ENCODE measurements at places on chromosomes 4 and X.

DNA sequence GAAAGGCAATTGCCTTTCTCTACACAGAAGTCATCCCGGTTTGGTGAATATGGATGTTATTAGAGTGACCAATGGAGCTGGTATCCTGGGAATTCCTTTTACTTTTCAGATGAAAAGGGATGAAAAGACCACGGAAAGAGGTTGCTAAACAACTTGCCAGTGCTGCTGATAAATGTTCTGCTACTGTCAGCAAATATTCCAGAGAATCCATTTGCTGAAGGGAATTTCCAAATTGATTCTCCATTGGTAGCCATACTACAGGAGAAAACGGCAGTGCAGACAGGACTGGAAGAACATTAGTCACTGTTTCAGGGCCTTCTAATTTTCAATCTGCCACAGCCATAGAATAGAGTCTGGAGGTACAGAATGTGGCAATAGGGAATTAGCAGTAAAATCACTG lies 451.5 kb downstream of the PCDH11X start:
- DNase-seq: no peak

DNA sequence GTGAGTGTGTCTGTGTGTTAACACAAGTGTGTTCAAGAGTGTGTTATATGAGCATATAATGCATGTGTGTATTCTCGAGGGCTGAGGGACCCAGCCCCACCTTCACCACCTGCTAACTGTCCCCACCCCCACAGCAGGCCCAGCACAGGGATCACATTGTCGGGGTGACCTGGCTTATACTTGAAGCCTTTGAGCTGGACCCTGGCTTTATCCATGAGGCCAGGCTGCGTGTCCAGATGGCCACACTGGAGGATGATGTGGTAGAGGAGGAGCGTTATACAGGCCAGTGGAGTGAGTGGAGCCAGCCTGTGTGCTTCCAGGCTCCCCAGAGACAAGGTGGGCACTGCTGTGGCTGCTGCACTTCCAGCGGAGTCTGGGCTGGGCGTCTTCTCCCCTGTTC lies 7.6 kb downstream of the IL9R start:
- DNase-seq: no peak

- DNase-seq: no peak
Measured at GRCh38 chr4:140602714-140603113, 34.0 kb upstream of the UCP1 start.

DNA sequence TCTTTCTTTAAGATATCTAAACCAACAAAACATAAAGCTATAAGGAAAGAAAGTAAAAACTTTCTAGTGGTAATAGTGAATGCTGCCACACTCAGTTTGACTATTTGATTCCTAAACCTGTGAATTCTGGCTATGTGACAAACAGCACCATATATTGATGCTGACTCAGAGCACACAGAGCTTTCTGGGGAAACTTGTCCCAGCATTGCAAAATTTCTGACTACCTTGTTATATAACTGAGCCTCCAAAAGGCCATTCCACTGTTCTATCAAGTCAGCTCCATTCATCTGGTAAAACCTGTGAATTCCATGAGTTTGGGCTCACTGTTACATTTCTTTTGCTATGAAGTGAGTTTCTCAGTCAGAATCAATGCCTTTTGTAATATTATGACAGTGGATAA lies 1229.7 kb downstream of the PCDH18 start:
- DNase-seq: no peak

GRCh38 chr4:1383728-1384591 lies 22.3 kb downstream of the NKX1-1 start:
- DNase-seq: peak; percentile 37

DNA sequence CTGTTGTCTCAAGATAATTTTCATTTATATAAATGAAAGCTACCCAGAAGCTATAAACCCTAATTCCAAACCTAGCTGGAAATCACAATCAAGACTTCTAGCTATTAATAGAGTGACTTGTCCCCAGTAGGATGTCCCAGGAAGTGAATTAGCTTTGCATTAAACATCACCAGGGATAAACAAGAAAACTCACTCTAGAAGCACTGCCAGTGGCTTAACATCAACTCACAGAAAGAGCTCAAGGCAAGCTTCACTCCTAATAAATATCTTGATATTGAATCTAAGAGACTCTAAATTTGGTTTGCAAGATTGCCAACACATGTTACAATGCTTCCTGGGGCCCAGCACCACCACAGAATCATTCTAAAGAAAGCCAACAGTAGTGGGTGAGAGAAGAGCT lies 468.7 kb upstream of the FAM241A start:
- no peak for DNase-seq

DNA sequence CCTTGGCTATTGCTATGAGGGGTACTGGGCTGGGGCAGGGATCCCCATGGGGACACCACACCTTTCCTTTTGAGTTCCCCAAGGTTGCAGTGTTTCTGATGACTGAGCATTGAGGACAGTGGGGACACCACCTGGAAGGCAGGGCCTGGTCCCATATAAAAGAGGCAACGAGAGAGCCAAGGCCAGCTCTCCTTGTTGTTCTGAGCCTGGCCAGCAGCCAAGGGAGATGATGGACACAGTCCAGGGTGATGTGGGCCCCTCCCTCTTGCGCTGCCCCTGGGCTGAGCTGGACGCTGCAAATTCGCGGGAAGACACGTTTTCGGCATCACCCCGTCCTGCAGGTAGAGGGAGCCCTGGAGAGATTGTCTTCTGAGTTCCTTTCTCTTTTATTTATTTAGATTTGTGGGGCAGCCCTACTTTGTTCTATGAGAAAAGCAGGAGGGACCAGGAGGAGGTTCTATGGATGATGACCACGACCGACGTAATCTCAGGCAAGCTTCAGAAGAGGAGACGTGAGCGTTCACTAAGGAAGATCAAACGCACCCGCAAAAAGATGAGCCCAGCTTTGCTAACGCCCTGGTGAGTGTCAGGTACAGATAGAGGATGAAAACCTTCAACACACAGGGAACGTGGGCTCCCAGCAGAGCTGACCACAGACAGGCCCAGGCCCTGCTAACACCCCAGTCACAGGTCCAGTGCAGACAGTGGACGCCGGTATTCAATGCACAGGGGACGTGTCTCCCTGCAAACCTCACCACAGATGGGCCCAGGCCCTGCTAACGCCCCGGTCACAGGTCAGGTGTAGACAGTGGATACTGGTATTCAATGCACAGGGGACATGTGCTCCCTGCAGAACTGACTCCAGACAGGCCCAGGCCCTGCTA lies 97.4 kb downstream of the SHOX start:
- DNase-seq: no peak

DNA sequence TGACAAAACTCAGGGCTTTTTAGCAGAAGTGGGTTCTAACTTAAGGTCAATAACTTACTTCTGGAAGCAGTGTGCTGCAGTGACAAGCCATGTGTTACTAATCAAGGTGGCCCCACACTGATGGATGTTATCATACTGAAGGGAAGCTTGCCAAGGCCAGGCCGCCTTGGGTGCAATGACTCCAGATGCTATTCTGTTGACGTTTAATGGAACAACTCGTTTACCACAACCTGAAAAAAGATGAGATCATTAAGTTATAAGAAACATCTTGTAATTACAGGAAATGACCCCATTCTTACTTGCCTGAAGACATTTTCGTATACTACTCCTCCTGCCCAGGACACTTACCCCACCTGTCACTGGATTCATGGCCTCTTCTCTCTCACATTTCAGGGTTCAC lies 38.9 kb upstream of the TMPRSS11D start:
- DNase-seq: no peak

- no peak for DNase-seq
Measured at GRCh38 chr4:133921280-133922195, 280.1 kb downstream of the PABPC4L start.

GRCh38 chr4:52676536-52676935 lies 17.4 kb upstream of the USP46 start:
- DNase-seq: no peak

GRCh38 chrX:68697465-68698125 lies 50.1 kb downstream of the STARD8 start:
- no peak for DNase-seq
